ENCODE measurements at places on chromosomes 5 and 9. TPM values are rescaled to one million over a fixed set of nuclear protein-coding genes. Genes with fewer than 3 reads are reported as not detected.

DNA sequence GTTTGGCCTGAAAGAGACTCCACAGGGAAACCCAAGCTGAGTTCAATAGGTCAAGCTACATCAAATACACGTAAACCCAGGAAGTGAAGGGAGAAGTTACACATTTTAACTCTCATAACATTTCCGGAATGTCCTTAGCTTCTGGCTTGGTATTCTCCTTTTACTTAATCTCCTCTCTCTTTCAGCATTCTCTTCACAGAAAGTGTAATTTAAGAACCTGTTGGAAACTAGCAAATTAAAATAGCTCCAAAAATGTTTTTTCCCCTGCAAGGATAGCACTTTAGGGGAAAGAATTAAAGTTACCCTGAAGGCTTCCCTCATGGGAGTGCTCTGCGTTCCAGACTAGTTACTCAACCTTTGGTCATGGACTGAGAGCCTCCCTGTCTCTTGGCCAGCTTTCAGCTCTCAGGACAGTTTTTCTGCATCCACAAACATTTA lies 292.7 kb upstream of the TARS1 start:
- peak overlapping the region; percentile 84 for H3K27ac ChIP-seq
- H3K4me3 ChIP-seq, result peak overlapping the region; percentile 23
- H3K27me3 ChIP-seq, result no peaks in the 10 kb centered on the region
- peak; percentile 65 for DNase-seq

DNA sequence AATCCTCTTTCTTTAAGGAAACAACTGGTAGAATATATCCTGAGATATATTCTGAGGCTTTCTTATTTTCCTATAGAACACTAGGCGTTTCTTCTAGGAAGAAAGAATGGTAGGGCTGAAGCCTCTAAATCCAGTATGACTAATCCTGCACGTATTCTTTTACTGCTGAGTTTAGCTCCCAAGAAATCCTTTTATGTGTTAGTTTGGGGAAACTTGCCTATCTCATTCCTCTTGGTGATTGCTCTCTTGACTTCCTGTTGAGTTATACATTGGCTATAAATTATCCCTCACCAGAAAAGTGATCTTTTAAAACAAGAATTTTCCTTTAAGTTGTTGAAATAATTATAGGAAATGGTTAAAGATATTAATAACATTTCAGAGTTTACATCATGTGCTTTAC lies 422.9 kb downstream of the TMEM161B start:
- H3K27me3 ChIP-seq, result no peaks in the 10 kb centered on the region
- no peak overlapping the region for H3K4me3 ChIP-seq
- no peak for DNase-seq
- no peaks in the 10 kb centered on the region for H3K36me3 ChIP-seq
- H3K4me1 ChIP-seq, result peaks cover 41% of the 10 kb centered on the region
- H3K27ac ChIP-seq, result peak overlapping the region; percentile 33

- H3K4me1 ChIP-seq, result peaks cover 10% of the 10 kb centered on the region
- H3K36me3 ChIP-seq, result no peaks in the 10 kb centered on the region
- peak overlapping the region; percentile 95 for H3K27ac ChIP-seq
- peak overlapping the region; percentile 96 for H3K4me3 ChIP-seq
Observed at GRCh38 chr9:21996438-21996837, 1.8 kb downstream of the CDKN2B-AS1 start.

GRCh38 chr9:127118597-127119319 lies 3.7 kb downstream of the ANGPTL2 start:
- H3K4me3 ChIP-seq, result no peak overlapping the region
- peaks cover 8% of the 10 kb centered on the region for H3K4me1 ChIP-seq
- no peaks in the 10 kb centered on the region for H3K36me3 ChIP-seq
- H3K27ac ChIP-seq, result no peak overlapping the region
- no peaks in the 10 kb centered on the region for H3K27me3 ChIP-seq

DNA sequence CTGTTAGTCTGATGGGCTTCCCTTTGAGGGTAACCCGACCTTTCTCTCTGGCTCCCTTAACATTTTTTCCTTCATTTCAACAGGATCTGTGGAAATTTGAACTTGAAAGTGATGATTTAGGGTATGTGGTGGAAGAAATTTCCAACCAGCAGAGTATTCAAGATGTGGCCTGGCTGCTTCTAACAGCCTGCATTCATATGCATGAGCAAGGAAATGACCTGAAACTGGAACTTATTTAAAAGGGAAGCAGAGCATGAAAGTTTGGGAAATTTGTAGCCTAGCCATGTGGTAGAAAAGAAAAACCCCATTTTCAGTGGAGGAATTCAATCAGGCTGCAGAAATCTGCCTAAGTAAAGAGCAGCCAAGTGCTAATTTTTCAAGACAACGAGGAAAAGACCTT lies 41.7 kb downstream of the UNC13B start:
- no peak for DNase-seq
- H3K4me1 ChIP-seq, result no peaks in the 10 kb centered on the region
- H3K4me3 ChIP-seq, result no peak overlapping the region
- H3K27me3 ChIP-seq, result no peaks in the 10 kb centered on the region

DNA sequence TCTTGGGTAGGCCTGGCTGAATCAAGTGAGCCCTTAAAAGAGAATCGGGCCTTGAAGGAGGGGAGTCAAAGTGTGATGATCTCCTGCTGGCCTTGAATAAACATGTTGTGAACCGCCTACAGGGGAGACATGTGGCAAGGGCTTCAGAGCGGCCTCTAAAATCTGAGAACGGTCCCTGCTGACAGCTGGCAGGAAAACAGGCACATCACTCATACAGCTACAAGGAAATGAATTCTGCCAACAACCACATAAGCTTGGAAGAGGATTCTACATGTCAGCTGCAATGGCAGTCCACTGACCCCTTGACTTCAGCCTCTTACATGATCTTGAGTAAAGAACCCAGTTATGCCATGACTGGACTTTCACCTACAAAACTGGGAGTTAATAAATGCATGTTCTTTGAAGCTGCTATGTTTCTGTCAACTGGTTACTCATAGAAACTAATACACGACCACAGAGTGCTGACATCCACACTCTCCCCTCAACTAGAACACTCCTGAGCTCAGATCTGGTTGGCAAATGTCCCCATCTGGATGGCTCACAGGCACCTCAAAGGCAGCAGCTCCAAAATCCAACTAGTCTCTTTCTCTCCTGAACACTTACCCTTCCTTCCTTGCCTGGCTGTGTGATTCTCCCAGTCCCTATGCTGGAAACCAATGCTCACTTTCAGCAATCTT lies 333.1 kb downstream of the ASTN2 start:
- peak; percentile 96 for DNase-seq
- H3K27ac ChIP-seq, result peak overlapping the region; percentile 92
- H3K27me3 ChIP-seq, result no peaks in the 10 kb centered on the region
- no peaks in the 10 kb centered on the region for H3K36me3 ChIP-seq
- no peak overlapping the region for H3K4me3 ChIP-seq

- no peak for DNase-seq
- no peaks in the 10 kb centered on the region for H3K27me3 ChIP-seq
- no peaks in the 10 kb centered on the region for H3K36me3 ChIP-seq
- H3K4me1 ChIP-seq, result no peaks in the 10 kb centered on the region
- no peak overlapping the region for H3K4me3 ChIP-seq
Observed at GRCh38 chr9:124522121-124523098, 15.2 kb upstream of the NR5A1 start.

DNA sequence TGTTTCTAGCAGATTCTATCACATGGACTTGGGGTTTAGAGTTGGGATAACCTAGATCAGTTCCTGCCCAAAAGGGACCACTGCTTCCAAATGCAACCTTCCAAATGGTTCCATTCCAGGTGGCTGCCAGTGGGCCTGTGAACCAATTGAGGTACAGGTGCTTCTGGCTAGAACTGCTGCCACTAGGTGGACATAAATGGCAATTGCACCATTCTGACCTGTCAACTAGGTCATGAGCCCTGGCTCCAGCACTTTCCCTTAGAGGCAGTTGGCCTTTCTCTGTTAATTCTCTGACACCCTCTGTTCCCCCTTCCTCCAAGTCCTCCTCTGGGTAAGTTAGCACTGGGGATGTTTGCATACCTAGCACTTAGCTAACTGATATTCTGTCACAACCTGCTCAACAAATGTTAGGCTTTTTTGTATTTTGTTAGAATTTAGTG lies 16.6 kb upstream of the HEMGN start:
- H3K27me3 ChIP-seq, result no peaks in the 10 kb centered on the region
- H3K4me1 ChIP-seq, result no peaks in the 10 kb centered on the region
- H3K4me3 ChIP-seq, result no peak overlapping the region
- DNase-seq, result peak; percentile 49
- no peak overlapping the region for H3K27ac ChIP-seq

DNA sequence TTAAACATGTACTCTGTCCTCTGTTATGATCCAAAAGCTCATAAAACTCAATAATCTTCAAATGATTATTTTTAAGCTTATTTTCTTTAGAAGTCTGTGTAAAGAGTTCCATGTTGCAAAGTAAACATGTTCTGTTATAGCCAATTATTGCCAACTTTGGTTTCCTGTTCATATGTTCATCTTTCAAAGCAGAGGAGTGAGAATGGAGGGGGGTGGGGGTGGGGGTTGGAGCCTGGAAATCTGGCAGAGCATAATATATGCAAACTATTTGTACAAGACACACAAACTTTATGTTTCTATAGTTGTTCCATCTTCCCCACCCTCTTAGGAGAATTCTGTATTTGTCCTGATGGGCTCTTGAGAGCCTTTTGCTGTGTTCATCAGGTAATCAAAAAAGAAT lies 135.0 kb downstream of the STARD4 start:
- no peaks in the 10 kb centered on the region for H3K4me1 ChIP-seq
- H3K36me3 ChIP-seq, result no peaks in the 10 kb centered on the region
- no peak overlapping the region for H3K4me3 ChIP-seq
- no peak for DNase-seq

- DNase-seq, result no peak
- H3K27ac ChIP-seq, result no peak overlapping the region
- no peaks in the 10 kb centered on the region for H3K36me3 ChIP-seq
Observed at GRCh38 chr9:123484130-123484529, 128.1 kb downstream of the CRB2 start.

- H3K36me3 ChIP-seq, result peaks cover 57% of the 10 kb centered on the region
- H3K4me3 ChIP-seq, result no peak overlapping the region
- no peaks in the 10 kb centered on the region for H3K27me3 ChIP-seq
- no peak overlapping the region for H3K27ac ChIP-seq
- DNase-seq, result no peak
Observed at GRCh38 chr9:132351404-132352045, 3.3 kb downstream of the SETX start.

GRCh38 chr9:128159522-128159783 lies 612 bp upstream of the BBLN start:
- H3K4me1 ChIP-seq, result no peaks in the 10 kb centered on the region
- H3K4me3 ChIP-seq, result peak overlapping the region; percentile 85
- peak overlapping the region; percentile 14 for H3K27ac ChIP-seq

- peak overlapping the region; percentile 93 for H3K27ac ChIP-seq
- no peaks in the 10 kb centered on the region for H3K27me3 ChIP-seq
- H3K4me3 ChIP-seq, result peak overlapping the region; percentile 58
- peak; percentile 87 for DNase-seq
Observed at GRCh38 chr5:124963236-124963919, 216.9 kb upstream of the ZNF608 start.

- no peaks in the 10 kb centered on the region for H3K4me1 ChIP-seq
- DNase-seq, result no peak
- H3K4me3 ChIP-seq, result no peak overlapping the region
Observed at GRCh38 chr5:135478938-135479337, 26.8 kb upstream of the TIFAB start.

GRCh38 chr5:165161204-165161603 lies 1655.8 kb downstream of the MAT2B start:
- no peak overlapping the region for H3K27ac ChIP-seq
- H3K27me3 ChIP-seq, result no peaks in the 10 kb centered on the region
- no peaks in the 10 kb centered on the region for H3K36me3 ChIP-seq
- no peak overlapping the region for H3K4me3 ChIP-seq
- peak; percentile 13 for DNase-seq
- no peaks in the 10 kb centered on the region for H3K4me1 ChIP-seq

DNA sequence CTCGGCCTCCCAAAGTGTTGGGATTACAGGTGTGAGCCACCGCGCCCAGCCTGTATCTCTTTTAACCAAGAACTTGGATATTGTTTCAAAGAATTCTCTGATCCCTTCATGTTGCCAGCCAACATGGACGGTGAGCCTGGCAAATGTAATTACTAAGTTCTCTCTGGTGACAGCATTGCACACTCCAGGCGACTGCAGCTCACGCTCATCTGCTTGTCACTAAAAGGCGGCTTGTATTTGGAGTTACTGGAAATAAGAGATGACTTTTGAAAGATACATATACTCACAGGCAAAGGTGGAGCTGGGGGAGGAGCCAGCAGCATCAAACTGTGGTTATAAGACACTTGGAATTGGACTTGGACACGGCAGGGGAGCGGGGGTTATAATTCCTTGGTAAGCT lies 172.3 kb downstream of the SLIT3 start:
- no peak for DNase-seq
- no peaks in the 10 kb centered on the region for H3K4me1 ChIP-seq
- H3K4me3 ChIP-seq, result no peak overlapping the region
- H3K27me3 ChIP-seq, result no peaks in the 10 kb centered on the region
- no peaks in the 10 kb centered on the region for H3K36me3 ChIP-seq

DNA sequence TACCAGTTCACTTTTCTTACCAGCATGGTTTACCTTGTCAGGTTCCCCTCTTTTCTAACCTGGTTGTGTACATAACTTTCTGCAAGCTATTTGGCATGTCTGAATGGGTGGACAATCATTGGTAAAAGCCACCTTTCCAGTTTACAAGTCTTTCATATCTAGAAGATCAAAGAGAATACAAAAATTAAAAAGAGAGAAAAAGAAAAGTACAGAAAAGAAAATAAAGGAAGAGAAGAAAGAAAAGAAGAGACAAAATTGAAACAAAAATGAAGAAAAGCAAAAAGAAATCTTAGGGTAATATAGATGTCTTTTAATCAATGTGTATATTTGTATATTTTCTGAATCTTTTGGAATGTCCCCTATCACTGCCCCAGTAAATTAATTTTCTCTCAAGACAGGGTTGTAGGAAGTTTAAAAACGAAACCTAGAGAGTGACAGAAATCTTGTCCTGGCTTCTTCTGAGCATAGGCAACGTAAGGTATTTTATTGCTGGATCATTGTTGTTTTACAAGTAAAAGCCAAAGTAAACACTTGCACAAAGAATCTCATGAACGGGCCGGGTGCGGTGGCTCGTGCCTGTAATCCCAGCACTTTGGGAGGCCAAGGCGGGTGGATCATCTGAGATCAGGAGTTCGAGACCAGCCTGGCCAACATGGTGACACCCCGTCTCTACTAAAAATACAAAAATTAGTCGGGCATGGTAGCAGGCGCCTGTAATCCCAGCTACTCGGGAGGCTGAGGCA lies 98.7 kb upstream of the IFNE start:
- no peak overlapping the region for H3K4me3 ChIP-seq
- no peaks in the 10 kb centered on the region for H3K36me3 ChIP-seq
- H3K27me3 ChIP-seq, result no peaks in the 10 kb centered on the region
- H3K27ac ChIP-seq, result no peak overlapping the region
- no peak for DNase-seq

The TLX3 gene
- total RNA-seq, result 6.9 TPM

The GRM6 gene
- not detected for total RNA-seq

The PCDHA9 gene
- total RNA-seq, result 0.02 TPM

The EIF4EBP3 gene
- total RNA-seq, result 1.3 TPM
